CD4-positive, alpha-beta T cell treated with Interleukin-6 at 100 ng/mL for 8 hours (primary cell): ENCODE measurements at places on chromosomes 7 and 10.

DNA sequence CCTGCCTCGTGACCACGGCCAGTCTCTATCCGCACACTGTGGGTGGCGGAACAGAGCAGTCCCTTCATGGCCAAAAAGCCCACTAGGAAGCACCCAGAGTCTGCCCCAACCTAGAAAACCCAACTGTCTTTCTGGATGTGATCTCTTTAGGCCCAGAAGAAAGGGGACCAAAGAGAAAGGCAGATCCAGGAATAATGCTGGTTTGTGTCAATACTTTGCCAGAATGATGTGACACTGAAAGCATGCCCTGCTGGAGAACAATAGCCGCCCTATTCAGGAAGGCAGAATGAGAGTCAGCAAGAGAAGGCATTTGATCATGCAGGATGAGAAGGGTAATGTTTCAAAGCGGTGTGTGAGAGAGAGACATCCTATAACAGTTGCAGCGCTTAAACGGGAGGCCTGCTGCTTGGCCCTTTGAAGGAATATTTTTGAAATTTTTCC lies 274.7 kb downstream of the USP6NL start:
- no peak for DNase-seq

GRCh38 chr7:151146761-151147160 lies 20.7 kb downstream of the GBX1 start:
- DNase-seq = no peak

DNA sequence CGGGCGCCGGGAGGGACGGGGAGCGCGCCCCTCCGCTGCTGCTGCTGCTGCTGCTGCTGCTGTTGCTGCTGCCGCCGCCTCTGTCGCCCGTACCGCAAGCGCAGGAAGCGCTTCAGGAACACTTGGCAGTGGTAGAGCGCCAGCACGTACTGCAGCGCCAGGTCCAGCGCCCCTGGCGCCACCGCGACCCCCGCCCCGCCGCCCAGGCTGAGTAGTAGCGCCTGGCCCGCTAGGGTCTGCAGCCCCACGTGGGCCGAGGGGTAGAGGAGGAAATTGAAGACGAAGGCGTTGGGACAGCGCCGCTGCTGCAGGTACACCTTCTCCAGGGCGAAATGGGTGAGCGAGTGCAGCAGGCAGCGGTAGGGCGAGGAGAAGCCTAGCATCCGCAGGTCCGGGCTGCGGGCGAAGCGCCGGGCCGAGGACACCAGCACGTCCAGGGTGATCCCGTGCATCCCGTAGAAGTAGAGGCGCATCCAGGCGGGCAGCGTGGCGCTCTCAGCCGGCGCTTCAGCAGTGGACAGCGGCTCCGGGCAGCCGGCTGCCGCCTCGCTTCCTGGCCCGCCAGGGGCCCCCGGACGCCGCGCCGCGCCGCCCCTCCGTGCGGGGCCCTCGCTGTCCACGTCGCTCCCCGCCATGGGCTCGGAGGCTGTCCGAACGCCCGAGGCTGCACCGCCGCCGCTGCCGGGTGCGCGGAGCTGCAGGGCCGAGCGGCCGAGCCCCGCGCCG lies at the start of gene TMEM229A:
TSS of gene TMEM229A (minus strand) at position 699 of the 726 bp plus-strand sequence. CDS start at position 635, 64 bp downstream.
- DNase-seq = no peak

DNA sequence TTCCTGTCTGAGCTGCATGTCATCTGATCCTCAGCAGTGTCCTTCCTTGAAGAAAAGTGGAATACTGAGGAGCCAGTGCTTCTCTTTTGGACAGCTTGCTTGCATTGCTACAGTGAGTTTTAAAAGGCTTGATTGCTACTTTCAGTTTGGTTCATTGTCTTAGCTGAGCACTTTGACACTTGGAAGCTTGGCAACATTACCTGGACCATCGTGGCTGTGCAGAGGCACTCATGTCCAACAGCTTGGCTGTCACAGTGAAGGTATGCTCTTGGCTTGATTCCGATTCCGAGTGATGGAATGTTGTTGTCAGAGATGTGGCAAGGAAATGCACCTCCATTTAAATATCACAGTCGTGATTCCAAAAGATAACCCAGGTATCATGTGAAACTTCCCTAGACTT lies 102.4 kb downstream of the FAS start:
- no peak for DNase-seq

DNA sequence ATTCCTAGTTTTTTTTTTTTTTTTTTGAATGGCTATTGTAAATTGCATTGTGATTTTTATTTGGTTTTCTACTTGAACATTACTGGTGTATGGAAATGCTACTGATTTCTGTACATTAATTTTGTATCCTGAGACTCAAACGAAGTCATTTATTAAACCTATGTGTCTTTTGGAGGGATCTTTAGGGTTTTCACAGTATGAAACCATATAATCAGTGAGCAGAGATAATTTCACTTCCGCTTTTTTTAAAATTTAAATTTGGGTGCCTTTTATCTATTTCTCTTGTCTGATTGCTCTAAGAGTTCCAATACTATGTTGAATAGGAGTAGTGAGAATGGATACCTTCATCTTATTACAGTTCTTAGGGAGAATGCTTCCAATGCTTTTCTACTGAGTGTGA lies 102.7 kb downstream of the ZWINT start:
- no peak for DNase-seq

GRCh38 chr7:29408841-29409243 lies 154.8 kb upstream of the PRR15 start:
- peak; percentile 59 for DNase-seq

- no peak for DNase-seq
Observed at GRCh38 chr10:103789771-103790201, 65.6 kb downstream of the SH3PXD2A start.

DNA sequence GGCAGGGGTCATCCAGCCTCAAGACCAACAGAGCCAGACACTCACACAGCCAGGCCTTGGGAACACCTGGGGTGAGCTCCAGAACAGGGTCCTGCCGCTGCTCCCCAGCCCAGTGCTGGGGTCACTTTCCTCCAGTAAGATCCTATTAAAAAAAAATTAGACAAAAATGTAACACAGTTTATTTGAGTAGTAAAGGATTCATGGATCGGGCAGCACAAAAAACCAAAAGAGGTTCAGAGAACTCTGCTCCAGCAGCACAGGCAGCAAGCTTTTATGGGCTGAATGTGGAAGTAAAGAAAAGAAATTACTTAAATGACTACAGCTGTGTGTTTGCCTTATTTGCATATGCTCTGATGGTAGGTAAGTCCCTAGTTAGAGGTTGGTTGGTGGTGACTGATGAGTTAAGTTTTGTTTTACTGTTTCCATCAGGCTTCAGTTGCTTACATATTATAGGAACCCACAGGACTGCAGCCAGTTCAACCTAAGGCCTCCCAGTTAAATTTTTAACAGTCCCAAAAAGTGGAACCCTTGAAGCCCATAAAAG lies 80.5 kb upstream of the FGFR2 start:
- DNase-seq = no peak

GRCh38 chr10:4740471-4740870 lies 85.5 kb upstream of the AKR1E2 start:
- no peak for DNase-seq

DNA sequence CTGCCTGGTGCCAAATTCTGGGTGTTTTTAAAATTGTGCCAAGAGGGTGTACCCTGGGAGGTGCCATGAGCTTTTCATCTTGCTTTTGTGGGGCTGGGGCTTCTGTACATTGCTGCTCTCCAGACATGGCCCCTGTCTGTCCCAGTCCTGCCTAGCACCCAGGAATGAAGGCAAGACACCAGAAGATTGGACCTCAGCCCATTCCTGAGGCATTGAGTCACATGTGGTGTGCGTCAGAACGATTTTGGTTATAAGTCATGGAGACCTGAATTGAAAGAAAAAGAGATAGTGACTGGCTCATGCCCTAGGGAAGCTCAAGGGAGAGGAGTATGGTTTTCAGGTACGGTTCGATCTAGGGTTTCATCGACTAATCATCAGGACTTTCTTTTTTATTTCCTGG lies 493.2 kb downstream of the TYW1 start:
- no peak for DNase-seq

GRCh38 chr10:1278306-1278705 lies 222.1 kb downstream of the WDR37 start:
- DNase-seq = no peak
